ENCODE measurements at places on chromosomes 2 and 18. TPM values are rescaled to one million over a fixed set of nuclear protein-coding genes. Genes with fewer than 3 reads are reported as not detected.

ZNF804A gene
- not detected for total RNA-seq

CPLX4 gene
- total RNA-seq: not detected

HOXD10 gene
- not detected for total RNA-seq

NXPH2 gene
- not detected for total RNA-seq

CYRIA gene
- not detected for total RNA-seq

TWIST2 gene
- total RNA-seq: not detected

RGPD4 gene
- total RNA-seq: not detected

THOC1 gene
- total RNA-seq: 86.3 TPM

GRCh38 chr2:178306352-178307073 lies 112.2 kb downstream of the OSBPL6 start:
- no peak overlapping the region for H3K4me3 ChIP-seq
- no peaks in the 10 kb centered on the region for H3K36me3 ChIP-seq

- H3K4me3 ChIP-seq: no peak overlapping the region
- H3K4me1 ChIP-seq: peaks cover 13% of the 10 kb centered on the region
- DNase-seq: no peak
- H3K27ac ChIP-seq: no peak overlapping the region
Measured at GRCh38 chr18:8744656-8745055, 39.3 kb downstream of the MTCL1 start.

DNA sequence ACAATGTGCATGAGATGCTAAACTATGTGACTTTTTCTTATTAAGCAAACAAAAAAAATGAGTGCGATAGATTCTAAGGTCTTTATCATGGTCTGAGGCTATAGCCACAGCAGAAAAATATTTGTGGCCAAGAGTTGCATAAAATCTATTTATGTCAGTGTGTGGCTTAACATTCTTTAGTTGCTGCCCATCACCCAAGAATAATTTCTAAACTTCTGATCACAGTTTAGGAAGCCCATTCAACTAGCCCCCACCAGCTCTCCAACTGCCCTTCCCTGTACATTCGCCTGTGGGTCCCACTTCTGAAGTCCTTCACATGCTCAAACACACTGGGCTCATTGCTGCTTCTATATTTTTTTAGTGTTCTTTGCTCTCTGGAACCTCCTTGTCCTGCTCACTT lies 107.1 kb downstream of the CTNNA2 start:
- DNase-seq: no peak
- no peak overlapping the region for H3K4me3 ChIP-seq
- no peaks in the 10 kb centered on the region for H3K27me3 ChIP-seq
- H3K4me1 ChIP-seq: no peaks in the 10 kb centered on the region
- no peak overlapping the region for H3K27ac ChIP-seq
- no peaks in the 10 kb centered on the region for H3K36me3 ChIP-seq

- H3K4me1 ChIP-seq: no peaks in the 10 kb centered on the region
- H3K36me3 ChIP-seq: no peaks in the 10 kb centered on the region
- no peaks in the 10 kb centered on the region for H3K27me3 ChIP-seq
- no peak overlapping the region for H3K4me3 ChIP-seq
- H3K27ac ChIP-seq: no peak overlapping the region
Measured at GRCh38 chr2:179913809-179914208, 52.4 kb upstream of the ZNF385B start.

DNA sequence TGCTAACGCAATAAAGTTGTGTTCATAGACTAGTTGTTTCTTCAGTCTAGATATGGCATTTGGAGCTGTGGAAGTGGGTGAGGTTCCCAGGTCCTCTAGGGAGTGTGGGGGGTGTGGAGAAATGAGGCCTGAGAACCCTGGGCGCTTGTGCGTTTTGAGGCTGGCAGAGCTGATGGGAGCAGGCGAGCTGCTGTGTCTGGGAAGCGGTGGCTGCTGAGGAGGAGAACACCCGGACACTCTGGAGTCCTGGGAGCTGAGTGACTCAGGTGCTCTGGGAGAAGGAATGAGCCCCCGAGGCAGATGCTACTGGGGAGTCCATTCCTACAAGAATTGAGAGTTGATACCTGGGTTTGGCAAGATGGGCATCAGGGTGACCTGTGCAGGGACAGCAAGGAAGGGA lies 67.5 kb downstream of the LPIN1 start:
- H3K36me3 ChIP-seq: peaks cover 70% of the 10 kb centered on the region
- no peaks in the 10 kb centered on the region for H3K4me1 ChIP-seq
- no peak overlapping the region for H3K27ac ChIP-seq
- no peak for DNase-seq
- H3K4me3 ChIP-seq: no peak overlapping the region

- H3K27me3 ChIP-seq: no peaks in the 10 kb centered on the region
- no peaks in the 10 kb centered on the region for H3K36me3 ChIP-seq
- H3K4me1 ChIP-seq: no peaks in the 10 kb centered on the region
- no peak for DNase-seq
- H3K4me3 ChIP-seq: no peak overlapping the region
- no peak overlapping the region for H3K27ac ChIP-seq
Measured at GRCh38 chr18:22702806-22703205, 230.3 kb upstream of the RBBP8 start.

GRCh38 chr18:80040515-80040914 lies 6.3 kb downstream of the RBFA start:
- no peaks in the 10 kb centered on the region for H3K27me3 ChIP-seq
- H3K27ac ChIP-seq: no peak overlapping the region
- H3K4me1 ChIP-seq: no peaks in the 10 kb centered on the region
- no peak for DNase-seq
- H3K4me3 ChIP-seq: no peak overlapping the region
- peaks cover 11% of the 10 kb centered on the region for H3K36me3 ChIP-seq

GRCh38 chr18:3816610-3817363 lies 366.8 kb downstream of the TGIF1 start:
- DNase-seq: no peak
- no peaks in the 10 kb centered on the region for H3K4me1 ChIP-seq
- no peaks in the 10 kb centered on the region for H3K36me3 ChIP-seq
- peaks cover 4% of the 10 kb centered on the region for H3K27me3 ChIP-seq
- no peak overlapping the region for H3K27ac ChIP-seq

DNA sequence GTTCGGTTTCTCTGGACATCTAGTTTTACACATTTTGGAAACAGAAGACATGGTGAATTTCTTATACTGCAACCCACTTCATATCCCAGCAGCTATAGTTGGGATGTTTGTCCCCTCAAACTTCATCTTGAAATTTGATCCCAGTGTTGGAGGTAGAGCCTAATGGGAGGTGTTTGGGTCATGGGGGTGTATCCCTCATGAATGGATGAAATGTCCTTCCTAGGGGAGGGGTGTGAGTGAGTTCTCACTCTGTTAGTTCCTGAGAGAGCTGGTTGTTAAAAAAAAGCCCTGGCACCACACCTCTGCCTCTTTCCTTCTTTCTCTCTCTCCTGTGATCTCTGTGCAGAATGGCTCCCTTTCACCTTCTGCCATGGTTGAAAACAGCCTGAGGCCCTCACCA lies 369.0 kb upstream of the KCNJ3 start:
- no peaks in the 10 kb centered on the region for H3K36me3 ChIP-seq
- H3K4me1 ChIP-seq: no peaks in the 10 kb centered on the region
- no peak overlapping the region for H3K4me3 ChIP-seq

DNA sequence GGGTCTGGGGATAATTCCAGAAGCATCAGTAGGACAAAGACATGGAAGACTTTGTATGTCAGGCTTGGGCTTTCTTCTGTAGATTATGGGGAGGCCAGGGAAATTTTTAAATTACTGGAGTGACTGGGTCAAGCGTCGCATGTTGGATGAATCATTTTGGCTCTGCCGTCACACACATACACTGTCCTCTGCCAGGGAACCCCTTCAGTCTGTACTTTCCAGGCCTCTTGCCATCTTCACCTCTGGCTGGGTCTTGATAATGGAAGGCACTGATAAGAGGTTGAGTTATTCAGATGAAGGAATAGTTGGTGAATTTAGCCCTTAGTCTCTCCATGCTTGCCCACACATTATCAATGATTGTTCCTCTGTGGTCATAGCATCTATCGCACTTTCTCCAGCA lies 895.1 kb upstream of the CELF4 start:
- no peak overlapping the region for H3K4me3 ChIP-seq
- no peaks in the 10 kb centered on the region for H3K36me3 ChIP-seq
- no peaks in the 10 kb centered on the region for H3K4me1 ChIP-seq
- no peak overlapping the region for H3K27ac ChIP-seq

DNA sequence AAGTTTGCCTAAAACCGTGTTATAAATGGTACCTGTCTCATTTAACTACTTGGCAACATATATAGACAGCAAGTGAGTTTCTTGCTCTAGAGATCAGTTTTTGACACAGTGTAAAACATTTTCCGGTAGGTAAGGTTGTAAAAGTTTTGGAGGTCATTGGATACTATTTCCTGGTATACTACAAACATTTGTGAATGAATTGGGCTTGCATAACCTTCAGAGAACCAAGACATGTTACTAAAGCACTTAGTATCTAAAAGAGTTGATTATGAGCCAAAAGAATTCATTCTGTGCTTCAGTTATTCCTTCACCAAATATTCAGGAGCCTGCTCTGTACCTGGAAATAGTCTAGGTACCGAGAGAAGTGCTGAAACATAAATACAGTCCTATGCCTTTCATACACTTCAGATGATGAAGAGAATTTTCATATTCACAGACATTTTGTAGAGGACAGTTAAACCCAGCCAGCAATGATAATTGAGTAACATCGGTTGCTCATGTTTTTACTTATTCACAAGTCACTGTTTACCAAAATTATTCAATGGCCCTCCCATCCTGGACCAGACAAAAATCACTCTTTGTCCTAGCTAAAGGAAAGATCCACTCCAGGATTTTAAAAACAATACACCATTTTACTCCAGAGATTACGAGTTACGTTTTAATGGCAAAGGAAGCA lies 319.4 kb upstream of the RBMS1 start:
- no peak for DNase-seq
- H3K4me1 ChIP-seq: no peaks in the 10 kb centered on the region
- no peak overlapping the region for H3K27ac ChIP-seq
- H3K36me3 ChIP-seq: no peaks in the 10 kb centered on the region
- no peak overlapping the region for H3K4me3 ChIP-seq

DNA sequence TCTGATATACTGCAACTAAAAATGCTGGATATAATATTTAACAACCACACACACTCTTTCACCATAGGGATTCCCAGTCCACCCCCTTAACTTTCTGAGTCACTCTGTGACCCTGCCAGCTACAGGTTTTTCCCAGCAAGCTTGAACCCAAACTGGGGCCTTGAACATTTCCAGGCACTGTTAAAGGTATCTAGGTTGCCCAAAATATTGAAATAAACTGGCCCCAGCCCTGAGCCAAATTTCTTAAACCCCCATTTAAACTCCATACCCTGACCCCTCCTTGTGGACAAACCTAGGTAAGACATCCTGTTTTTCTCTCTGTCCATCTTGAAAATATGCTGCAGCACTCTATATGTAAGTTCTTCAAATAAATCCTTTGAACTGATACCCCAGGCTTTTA lies 19.7 kb upstream of the DCTN1 start:
- no peak overlapping the region for H3K4me3 ChIP-seq
- no peaks in the 10 kb centered on the region for H3K27me3 ChIP-seq
- DNase-seq: peak; percentile 44
- no peaks in the 10 kb centered on the region for H3K4me1 ChIP-seq
- H3K36me3 ChIP-seq: no peaks in the 10 kb centered on the region

DNA sequence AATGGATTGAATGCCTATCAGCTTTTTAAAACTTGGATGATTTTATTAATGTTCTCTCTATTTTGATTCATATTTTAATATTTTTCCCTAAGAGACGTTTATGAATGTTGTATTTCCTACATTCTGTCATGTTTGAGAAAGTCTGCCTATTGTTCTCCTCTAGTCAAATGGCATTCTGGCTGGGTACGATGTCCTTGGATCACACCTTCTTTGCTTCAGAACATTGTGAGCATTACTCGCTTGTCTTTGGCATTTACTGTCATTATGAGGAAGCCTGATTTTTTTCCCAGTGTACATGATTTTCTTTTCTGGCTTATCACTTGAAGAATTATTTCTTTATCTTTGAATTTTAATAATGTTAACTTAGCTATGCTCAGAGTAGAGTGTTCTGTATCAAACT lies 78.4 kb downstream of the CDC42EP3 start:
- peaks cover 11% of the 10 kb centered on the region for H3K4me1 ChIP-seq
- no peaks in the 10 kb centered on the region for H3K27me3 ChIP-seq
- no peak for DNase-seq
- no peak overlapping the region for H3K4me3 ChIP-seq
- H3K36me3 ChIP-seq: no peaks in the 10 kb centered on the region

DNA sequence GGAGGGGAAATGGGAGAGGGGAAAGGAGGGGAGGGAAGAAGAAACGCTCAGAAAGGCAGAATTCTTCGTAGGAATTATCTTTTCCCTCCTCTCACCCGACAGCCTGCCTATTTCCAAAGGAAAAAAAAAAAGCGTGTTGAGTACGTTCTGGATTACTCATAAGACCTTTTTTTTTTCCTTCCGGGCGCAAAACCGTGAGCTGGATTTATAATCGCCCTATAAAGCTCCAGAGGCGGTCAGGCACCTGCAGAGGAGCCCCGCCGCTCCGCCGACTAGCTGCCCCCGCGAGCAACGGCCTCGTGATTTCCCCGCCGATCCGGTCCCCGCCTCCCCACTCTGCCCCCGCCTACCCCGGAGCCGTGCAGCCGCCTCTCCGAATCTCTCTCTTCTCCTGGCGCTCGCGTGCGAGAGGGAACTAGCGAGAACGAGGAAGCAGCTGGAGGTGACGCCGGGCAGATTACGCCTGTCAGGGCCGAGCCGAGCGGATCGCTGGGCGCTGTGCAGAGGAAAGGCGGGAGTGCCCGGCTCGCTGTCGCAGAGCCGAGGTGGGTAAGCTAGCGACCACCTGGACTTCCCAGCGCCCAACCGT lies at the start of gene GAD1:
TSS of gene GAD1 (plus strand) at position 384 of the 589 bp plus-strand sequence. CDS start 1,705 bp downstream, outside the sequence.
- H3K27ac ChIP-seq: no peak within 1 kb of the TSS
- H3K4me1 ChIP-seq: peaks cover 61% of the 10 kb centered on the region
- H3K4me3 ChIP-seq: peak within 1 kb of the TSS; percentile 41
- no peaks in the 10 kb centered on the region for H3K36me3 ChIP-seq

- no peak overlapping the region for H3K4me3 ChIP-seq
- no peak for DNase-seq
- H3K4me1 ChIP-seq: no peaks in the 10 kb centered on the region
- no peaks in the 10 kb centered on the region for H3K27me3 ChIP-seq
Measured at GRCh38 chr2:6977786-6978185, 60.6 kb downstream of the RNF144A start.

DNA sequence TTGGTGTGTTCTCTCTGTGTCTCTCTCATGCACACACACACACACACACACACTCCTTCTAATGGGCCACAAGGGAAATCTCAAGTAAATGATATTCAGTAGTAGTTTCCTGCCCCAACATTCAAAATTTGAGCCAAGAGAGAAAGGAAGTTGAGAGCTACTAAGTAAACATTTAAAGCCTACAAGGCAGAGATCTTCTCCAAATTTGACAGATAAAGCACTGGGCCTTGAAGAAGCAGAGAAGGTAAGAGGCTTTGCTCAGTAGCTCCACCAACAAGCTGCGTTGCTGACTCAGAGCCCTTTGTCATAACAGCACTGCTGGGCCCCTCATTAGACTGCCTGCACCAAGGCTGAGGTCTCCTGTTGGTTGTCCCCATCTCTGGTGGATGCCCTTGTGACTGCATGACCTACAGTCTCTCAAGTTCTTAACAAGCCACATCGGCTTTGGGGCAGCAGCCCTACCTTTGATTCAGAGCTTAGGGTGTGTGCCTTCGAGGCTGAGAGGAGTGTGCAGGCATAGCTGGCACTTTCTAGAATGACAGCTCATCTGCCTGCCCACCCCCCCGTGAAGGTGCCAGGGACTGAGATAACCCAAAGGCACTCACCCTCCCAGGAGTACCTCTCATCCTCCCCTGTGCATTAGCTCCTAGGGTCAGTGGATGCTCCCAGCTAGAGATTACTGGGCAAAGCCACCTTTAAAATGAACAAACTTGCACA lies 32.3 kb upstream of the NEB start:
- H3K4me1 ChIP-seq: peaks cover 6% of the 10 kb centered on the region
- H3K4me3 ChIP-seq: no peak overlapping the region
- H3K36me3 ChIP-seq: no peaks in the 10 kb centered on the region
- no peaks in the 10 kb centered on the region for H3K27me3 ChIP-seq
- H3K27ac ChIP-seq: no peak overlapping the region
- no peak for DNase-seq

GRCh38 chr2:37537316-37537715 lies 134.1 kb downstream of the CDC42EP3 start:
- H3K27ac ChIP-seq: no peak overlapping the region
- no peak for DNase-seq
- no peaks in the 10 kb centered on the region for H3K4me1 ChIP-seq
